Activated naive CD4-positive, alpha-beta T cell (primary cell): ENCODE measurements at places on chromosomes 5 and 9.

- DNase-seq = no peak
Measured at GRCh38 chr5:98463676-98464075, 309.8 kb upstream of the RGMB start.

GRCh38 chr5:151461312-151461711 lies 13.9 kb downstream of the SLC36A1 start:
- DNase-seq = no peak

DNA sequence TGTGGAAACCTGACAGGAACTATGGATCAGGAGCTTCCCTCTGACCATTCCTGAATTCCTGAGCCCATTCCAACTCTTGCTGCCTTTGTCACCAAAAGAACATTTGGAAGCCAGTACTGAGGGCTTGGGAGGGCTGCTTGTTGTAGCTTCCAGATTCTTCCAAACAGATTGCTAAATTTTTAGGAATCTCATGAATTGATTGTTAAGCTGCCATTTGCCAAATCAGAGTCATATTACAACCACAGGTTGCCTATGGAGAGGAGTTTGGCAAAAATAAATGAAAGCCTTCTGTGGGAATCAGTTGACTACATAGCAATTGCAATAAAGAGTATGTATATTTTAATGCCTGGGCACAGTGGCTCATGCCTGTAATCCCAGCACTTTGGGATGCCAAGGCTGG lies 39.2 kb upstream of the SLC28A3 start:
- DNase-seq = no peak

- no peak for DNase-seq
Measured at GRCh38 chr9:18710065-18710464, 236.1 kb downstream of the ADAMTSL1 start.

DNA sequence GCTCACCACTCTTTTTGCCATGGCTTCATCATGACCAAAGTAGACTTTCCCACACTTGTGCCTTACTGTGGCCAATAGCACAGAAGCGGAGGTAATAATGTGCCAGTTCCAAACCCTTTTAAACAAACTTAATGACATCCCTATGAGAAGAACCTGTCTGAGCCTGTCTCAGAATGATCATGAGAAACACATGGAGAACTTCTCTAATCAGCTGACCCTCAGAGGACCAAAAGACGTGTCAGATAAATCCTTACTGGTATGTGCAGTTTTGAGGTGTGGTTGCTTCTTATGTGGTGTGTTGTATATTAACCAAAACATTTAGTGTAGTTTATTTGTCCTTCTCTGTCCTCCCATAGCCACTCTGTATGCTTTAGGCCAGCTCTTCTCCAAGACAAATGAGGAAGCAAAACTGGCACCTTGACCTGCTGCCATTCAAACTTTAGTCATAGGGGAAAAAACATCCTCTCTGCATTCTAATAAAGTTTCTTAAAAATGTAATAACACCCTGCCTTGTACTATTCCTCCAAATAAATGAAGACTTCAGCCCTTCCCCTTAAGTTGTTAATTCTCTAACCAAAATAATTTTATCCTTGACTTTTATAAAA lies 168.9 kb downstream of the MUSK start:
- DNase-seq = no peak

- DNase-seq = peak; percentile 15
Measured at GRCh38 chr5:138033386-138033808, 518 bp upstream of the FAM13B start.

GRCh38 chr5:82334085-82334692 lies 56.0 kb upstream of the RPS23 start:
- DNase-seq = no peak

DNA sequence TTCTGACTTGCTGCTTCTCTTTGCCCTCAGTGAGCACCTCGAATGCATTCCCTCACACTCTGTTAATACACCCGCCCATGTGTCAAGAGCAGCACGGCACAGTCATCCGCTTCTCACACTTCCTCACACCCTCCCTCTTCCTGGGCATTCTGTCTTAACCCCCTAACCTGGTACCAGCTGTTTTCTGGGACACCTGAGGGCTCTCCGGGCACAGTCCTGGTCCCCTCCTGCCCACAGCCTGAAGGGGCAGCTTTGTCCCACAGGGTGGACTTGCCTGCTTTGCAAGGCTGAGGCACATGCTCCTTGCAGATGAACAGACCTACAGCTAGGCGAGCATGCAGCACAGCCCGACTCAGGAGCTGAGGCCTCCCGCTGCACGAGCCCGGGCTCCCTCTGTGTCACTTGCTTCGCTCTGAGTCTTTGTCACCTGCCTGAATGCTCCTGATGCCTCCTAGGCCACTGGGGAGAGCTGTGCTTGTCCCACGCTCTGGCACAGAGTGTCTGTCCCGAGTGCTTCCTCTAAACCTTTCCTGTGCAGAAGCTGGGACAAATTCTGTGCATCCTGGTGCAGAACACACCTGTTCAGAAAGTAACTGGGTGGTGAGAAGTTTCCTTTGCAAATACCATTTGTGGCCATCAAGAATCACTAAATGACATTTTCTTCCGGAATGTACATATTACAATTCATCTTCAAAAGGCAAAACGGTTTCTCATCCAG lies 47.8 kb downstream of the AHRR start:
- DNase-seq = no peak

DNA sequence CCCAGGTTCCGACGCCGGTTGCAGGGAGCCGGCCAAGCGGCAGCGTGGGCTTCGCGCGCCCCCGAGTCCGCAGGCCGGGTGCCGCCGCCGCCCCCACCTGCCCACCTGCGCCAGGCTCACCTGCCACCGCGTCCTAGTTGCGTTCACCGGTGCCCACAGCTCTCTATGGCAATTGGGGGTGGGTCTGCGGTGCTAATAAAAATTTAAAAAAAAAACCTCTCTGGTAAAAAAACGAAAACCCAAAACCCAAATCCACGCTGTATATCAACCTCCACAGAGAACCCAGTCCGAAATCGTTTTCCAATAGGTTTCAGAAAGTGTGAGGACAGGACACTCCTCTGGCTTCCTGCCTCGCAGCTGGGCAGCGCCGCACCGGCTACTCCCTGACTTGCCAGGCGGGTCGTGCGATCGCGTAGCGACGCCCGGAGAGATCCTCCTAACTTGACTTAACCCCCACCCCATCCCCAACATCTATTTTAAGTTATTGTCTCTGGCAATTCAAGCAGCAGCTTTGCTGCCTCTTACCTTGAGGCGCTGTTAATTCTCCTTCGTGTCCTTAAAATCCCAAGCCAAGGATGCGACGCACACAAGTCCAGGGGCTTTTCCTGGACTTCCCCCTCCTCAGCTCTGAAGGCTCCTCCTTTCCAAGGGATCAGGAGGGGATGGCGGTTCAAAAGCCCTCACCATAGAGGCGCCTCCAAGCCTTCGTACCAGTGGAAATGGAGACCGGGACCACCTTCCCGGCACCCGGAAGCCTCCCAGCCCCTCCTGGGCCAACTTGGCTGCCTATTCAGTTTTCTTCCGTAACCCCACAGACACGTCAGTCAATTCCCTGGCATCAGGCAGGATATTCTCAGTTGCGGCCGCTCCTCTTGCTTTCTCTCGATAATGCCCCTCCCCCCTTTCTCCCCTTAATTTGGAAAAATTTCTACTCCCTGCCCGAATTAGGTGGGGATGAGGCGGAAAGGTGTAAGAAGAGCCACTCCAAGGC lies 1639.4 kb upstream of the C9orf72 start:
- DNase-seq = no peak

GRCh38 chr9:20205821-20206220 lies 416.5 kb downstream of the MLLT3 start:
- no peak for DNase-seq

- DNase-seq = no peak
Measured at GRCh38 chr5:41856644-41857491, 13.4 kb downstream of the OXCT1 start.

DNA sequence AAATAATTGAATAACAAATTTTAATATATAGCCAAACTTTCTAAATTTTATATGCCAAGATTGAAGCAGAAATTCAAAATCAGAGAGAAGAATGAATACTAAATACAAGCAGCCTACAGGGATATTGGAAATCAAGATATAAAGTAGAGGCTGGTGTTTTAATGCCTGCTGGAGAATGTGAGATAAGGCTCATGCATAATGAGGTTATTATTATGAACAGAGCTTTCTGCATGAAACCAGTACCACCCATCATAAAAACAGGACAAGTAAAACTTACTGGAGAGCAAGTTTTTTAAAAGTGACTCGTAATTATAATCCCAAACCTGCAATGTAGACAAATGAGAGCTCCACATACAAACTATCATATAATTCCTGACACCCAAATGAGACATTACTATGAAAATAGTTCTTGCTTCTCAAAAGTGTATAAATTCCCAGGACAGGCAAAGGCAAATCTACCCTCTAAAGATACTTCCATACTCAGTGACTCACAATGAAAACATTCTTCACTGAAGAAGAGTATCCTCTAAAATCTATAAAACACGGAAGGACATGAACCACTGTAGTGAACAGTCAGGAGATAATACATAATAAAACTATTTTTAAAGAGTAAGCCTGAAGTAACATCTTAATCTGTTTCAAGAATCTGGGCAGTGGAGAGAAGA lies 532.0 kb upstream of the GRAMD2B start:
- DNase-seq = no peak

DNA sequence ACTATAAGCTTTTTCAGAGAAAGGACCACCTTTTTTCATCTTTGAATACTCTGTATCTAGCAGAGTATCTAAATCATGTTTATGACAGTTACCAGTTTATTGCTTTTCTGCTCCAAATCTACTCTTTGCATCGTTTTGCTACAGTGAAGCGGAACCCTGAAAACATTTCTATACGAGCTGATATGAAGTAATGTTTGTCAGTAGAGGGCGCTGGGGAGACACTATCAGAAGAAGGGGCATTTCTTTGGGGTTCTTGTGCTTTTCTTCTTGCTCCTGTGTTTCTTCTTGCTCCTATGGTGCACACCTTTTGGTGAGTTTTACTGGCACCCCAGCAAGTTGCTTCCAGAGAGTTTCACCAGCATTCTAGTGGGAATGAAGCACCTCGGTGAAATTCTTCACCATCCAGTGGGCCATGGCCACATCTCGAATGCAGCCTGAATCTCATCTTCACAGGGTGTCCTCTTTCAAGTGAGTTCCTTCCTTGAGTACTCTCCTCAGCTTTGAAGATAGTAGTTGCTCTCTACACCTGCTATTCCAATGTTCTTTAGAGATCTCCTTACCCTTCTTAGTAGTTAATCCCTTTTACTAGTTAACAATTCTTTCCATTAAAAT lies 98.4 kb downstream of the FGF1 start:
- DNase-seq = no peak

GRCh38 chr5:156375895-156376495 lies 49.0 kb downstream of the SGCD start:
- DNase-seq = no peak
